ENCODE measurements at places on chromosomes 4 and X.

DNA sequence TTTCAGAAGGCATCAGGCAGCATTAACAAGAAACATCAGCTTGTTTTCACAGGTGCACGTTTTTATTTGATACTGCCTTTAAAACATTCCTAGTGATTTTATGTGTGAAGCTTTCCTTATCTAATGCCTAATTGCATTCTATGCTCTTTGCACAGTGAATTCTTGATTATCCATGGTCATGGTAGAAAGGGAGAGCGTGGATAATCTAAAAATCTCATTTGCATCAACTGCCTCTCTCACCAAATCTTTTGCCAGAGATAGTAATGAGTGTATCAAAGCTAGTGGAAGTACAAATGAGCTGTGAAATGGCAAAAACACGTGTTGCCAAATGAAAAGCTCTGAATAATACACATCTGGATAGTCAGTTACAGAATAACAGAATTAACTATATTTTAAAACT, 170.5 kb downstream of the NAA11 start:
- no peak for DNase-seq

- DNase-seq: no peak
Measured at GRCh38 chr4:4306920-4307319, 16.9 kb downstream of the ZBTB49 start.

DNA sequence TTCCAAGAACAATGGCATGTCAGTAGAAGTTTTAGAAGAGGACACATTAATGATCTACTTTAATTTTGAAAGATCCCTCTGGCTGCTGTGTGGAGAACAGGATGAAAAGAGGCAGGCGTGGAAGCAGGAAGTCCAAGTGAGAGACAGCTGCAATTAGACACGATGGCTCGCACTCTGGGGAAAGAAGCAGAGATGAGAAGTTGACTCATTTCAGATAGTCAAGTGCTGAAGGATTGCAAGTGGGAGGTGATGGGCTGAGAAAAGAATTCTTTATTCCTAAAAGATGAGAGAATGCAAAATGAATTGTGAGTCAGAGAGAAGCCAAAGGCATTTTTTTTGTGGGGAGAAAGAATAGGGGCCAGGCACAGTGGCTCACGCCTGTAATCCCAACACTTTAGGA, 16.5 kb downstream of the RXFP1 start:
- no peak for DNase-seq

DNA sequence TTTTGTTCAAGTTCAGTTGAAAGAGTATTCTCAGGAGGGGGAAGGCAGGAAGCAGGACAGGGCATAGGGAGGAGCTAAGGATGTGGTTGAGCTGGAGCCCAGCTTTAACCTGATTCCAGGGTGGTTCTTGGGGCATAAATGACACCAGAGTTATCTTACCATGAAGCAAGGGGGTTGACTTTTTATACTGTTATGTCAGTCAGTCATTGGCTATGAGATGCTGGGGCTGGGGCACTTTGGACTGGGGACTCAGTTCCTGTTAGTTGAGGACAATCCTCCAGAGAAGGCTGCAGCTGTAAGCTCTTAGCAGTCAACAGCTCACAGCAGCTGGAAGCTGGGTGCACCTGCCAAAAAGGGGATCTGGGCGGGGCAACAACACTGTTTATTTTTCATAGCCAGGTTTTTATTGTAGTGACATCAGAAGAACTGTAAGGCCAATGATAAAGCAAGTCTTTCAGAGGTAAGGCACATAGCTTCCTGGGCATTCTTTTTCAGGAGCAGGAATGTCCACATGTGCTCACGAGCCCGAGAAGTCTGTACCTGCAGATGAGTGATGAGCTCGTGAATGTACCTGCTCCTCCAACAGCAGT, 78.5 kb downstream of the MID1IP1 start:
- no peak for DNase-seq

GRCh38 chr4:2714061-2714770, 41.9 kb downstream of the TNIP2 start:
- no peak for DNase-seq

- peak; percentile 77 for DNase-seq
Measured at GRCh38 chr4:2755821-2756690, at the start of gene TNIP2. TSS of gene TNIP2 (minus strand) at chr4:2756336. CDS start at chr4:2756289, 47 bp downstream.

DNA sequence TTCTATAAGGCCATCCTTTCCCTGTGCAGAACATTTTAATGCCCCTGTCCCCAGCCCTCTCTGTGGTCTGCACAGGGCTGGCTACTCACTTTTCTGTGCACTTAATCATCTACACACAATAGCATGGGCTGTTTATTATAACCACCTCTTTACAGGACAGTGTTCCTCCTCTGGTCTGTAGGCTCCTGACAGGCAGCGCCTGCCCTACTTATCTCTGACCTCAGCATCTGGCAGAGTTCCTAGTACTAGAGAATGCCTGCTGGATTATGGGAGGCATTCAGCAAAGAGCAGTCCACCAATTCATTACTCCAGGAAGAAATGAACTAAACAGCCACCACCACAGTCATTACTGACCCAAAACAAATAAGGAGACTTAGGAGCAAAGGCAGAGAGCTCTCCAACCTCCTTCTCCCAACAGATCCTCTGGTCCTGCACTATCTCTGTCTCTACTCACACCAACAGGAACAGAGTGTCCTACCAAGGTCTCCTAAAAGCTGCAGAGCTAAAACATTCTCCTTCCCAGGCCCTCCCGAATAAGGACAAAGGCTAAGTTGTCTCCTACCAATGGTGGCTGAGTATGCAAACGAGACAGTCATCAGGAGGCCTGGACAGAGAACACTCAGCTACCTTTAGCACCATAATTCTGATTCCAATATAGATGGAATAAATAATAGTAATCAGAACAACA, 279.2 kb downstream of the QDPR start:
- DNase-seq: no peak

DNA sequence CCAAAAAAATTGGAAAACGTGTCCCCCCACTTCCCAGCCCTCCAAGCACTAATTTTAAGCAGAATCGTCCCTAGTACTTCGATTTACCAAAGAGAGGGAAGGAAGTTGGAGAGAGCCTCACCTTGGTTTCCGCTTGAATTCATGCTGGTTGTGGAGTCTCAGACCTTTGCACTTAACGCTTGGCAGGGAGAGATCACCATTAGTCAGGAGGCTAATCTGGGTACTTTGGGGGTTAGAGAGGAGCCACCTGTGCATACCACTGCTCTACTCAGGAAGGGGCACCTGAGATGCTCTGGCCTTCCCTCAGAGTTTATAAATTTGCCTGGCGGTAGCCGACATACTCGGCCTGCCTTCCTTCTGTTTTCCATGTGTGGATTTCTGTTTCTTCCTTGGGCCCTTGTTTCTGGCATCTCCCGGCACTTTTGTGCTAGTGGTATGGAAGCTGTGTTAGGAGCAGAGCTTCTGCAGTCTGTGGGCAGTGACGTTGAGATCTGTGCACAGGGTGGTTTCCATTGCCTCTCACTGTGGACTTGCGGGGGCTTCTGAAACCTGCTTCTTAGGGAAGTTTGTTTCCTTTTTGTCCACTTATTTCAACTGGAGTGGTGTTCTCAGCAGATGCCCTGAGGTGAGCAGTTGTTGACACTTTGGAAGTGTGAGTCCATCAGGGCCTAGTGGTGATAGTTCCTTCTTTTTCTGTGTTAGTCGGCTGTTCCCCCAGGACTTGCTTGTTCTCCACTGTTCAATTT, 104.2 kb downstream of the TMEM131L start:
- DNase-seq: no peak

GRCh38 chr4:168537571-168537970, 40.7 kb downstream of the PALLD start:
- no peak for DNase-seq

DNA sequence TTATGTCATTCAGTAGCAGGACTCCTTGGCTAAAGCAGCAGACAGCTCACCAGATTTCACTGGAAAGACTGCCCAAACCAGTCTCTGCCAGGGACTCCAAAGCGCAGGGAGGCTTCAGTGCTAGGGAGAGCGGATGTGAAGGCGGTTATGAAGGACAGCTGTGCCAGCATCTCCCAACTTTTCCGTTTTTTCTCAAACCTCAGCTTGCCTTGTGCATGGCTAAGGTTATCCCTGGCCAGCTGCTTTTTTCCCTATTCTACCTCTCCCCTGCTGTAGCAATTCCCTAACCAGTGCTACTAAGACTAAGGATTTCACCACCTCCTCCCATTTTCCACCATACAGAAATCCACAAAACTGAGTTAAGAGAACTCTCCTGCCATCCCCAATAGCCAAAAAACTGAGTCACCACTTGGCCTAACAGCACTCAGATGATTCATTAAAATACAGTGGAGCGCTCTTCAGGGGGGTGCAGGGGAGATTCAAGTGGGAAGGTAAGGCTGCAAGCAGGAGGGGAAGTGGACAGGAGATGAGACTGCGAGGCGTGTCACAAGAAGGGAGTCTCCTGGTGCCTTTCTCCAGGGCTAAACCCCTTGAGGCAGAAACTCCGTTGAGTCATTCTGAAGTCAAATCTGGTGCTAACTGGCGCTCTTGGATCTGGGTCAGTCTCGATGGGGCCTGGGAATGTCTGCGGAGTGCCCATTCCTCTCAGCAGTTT, 90.7 kb downstream of the PALLD start:
- no peak for DNase-seq

DNA sequence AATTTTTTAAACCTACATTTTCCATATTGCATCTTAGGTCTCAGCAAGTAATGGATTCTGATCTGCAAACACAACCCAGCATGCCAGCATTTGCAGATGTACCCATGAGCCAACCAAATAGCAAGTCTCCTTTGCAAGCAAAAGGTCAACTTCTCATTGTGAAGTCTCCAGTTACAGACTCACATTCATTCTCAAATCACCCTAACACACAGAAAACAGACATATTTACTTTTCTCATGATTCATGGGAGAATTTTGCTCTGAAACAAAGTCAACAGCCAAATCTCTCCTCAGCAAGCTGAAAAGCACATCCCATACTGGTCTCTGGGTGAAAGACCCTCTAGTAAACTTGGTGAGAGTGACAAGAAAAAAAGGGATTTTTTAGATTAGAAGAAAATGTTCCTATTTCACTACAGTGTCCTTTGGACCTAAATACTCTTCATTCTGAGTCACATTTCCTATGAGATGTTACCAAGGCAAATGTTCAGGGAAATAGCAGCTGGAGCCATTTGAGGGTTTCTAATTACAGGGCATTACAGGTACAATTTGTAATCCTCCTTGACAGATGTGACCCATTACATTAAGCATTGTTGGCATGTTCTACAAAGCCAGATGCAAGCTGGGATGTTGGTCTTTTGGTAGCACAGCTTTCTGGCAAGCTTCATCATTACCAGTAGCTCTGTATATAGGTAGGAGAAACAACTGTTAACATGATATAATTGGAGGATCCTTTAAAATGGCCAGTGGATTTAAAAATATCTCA, 383.3 kb downstream of the SMARCA1 start:
- no peak for DNase-seq

- DNase-seq: no peak
Measured at GRCh38 chr4:15348236-15348635, 79.6 kb upstream of the C1QTNF7 start.

GRCh38 chrX:113512700-113513395, 672.2 kb upstream of the AMOT start:
- DNase-seq: no peak

GRCh38 chrX:68114573-68115129, 318.6 kb downstream of the OPHN1 start:
- DNase-seq: no peak

- no peak for DNase-seq
Measured at GRCh38 chr4:67744561-67745283, 9.5 kb downstream of the GNRHR start.

DNA sequence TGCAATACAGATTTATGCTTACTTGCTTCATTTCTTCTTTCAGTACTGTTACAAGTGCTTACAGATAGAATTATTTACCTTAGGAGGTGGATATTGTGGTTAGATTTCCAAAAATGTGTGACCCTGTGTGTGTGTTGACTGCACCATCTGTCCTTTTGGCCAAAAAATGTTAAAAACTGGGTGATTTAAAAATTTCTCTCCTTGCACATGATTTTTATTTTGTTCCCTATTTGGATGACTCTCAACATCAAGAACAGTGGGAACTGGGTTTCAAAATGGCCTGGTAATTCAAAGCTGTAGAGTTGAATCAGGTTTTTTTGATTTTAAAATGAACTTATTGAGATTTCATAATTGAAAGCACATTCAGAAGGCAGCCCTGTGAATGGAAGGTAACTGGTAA, 1132.9 kb downstream of the RAPGEF2 start:
- DNase-seq: no peak

GRCh38 chr4:142703694-142704309, 142.3 kb downstream of the INPP4B start:
- no peak for DNase-seq

DNA sequence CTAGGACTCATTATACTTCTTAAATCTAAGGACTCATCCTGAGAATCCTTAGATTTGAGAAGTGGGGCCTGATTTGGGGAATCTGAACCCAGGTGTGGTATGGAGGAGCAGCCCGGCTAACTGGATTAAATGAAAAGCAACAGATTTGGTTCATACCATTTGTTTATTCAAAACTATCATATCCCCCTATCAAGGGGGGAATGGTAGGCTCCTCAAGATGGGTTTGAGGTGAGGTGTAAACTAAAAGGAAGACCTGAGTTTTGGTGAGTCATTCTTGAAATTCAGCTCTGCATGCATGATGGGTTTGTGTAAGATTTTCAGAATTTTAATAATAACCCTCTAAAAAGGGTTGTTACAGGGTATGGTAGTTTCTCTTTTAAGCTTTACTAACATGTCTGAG, 53.4 kb downstream of the CASP6 start:
- no peak for DNase-seq

- no peak for DNase-seq
Measured at GRCh38 chr4:108849611-108850168, 86.8 kb upstream of the ETNPPL start.

GRCh38 chr4:26793735-26794134, 66.9 kb upstream of the STIM2 start:
- no peak for DNase-seq

DNA sequence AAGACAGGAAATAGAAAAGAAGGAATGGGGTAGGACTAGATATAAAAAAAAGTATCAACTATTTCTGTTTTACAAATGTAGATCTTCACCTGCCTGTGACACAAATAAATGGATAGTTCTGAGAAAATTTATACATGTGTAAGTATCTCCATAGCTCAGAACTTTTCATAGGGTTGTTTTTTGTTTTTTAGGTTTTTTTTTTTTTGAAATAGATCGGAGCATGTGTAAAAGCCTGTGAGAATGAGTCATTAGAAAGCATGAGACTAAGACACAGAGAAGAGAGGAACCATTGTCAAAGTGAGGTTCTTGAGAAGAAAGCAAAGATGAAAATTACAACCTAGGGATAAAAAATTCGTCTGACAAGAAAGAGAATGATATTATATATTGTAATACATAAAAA, 481.6 kb downstream of the PABPC4L start:
- no peak for DNase-seq

DNA sequence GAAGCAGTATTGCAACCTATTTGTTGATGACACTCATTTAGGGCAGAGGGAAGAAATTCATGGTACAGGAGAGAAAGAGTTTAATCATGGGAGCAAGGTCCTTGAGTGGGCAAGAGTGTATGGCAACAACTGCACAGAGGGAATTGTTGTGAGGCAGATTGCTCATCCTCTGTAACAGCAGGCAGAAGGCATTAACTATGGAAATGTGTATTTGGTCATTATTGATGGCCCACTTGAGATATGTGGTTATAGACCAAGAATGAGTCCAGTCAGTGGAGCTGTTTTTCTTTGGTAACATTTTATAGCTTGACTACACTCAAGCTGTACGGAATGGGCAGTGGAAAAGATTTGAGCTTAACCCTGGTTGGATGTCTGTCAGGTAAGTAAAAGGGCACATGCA, 15.9 kb downstream of the PLRG1 start:
- DNase-seq: no peak
